Right cardiac atrium (tissue), 5 donors: ENCODE measurements at places on chromosomes 5 and 9. TPM values are rescaled to one million over a fixed set of nuclear protein-coding genes. Genes with fewer than 3 reads are reported as not detected.

Gene SAXO1
- not detected for total RNA-seq

Gene FIBCD1
- 0.46 TPM for total RNA-seq

Gene SLC45A2
- not detected for total RNA-seq

DNA sequence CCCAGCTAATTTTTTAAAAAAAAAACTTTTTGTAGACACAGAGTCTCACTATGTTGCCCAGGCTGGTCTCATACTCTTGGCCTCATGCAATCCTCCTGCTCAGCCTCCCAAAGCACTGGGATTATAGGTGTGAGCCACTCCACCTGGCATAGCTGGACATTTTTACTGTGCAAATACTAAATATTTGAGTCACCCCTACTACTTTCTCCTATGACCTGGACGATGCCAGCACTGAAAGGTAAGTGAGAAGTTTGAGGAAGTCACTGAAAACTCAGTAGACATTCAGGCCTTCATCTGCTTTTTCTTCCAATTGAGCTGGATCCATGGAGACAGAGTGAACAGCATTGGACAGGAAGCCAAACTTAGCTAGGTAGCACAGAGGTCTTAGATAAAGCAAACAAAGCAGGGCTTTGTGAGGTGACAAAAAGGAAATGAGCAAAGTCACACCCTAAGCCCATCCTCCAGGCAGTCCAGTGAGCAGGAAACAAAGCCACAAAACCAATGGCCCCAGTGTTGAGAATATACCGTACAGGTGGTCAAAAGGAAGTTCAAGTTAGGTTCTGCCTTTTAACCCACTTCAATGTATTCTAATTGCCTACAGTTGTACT, 192.6 kb upstream of the RASA1 start:
- DNase-seq, result no peak

DNA sequence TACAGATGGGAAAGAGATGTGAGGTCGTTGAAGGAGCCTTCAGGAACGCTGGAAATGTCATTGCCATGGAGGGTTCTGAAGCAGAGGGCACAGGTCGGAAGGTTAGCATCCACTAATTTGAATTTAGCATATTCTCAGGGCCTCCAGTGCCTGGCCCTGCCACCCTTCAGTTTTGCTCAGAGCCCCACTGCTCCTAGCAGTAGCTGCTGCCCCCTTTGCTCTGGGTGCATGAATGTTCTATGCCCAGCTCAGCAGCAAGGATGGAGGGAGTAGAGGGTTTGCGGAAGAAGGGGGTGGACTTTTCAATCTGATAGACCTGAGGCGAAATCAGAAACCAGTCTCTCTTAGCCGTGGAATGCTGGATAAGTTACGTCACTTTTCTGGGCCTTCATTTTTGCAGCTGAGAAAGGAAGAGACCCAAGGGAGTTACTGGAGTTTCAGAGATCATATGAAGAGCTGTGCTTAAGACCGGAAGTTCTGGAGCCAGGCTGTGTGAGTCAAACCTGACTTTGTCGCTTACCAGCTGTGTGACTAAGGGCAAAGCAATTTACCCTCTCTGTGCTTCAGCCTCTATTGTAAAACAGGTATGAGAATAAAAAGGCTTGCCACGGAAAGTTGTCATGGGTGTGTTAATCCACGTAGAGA, 133.2 kb upstream of the PANK3 start:
- DNase-seq, result no peak

DNA sequence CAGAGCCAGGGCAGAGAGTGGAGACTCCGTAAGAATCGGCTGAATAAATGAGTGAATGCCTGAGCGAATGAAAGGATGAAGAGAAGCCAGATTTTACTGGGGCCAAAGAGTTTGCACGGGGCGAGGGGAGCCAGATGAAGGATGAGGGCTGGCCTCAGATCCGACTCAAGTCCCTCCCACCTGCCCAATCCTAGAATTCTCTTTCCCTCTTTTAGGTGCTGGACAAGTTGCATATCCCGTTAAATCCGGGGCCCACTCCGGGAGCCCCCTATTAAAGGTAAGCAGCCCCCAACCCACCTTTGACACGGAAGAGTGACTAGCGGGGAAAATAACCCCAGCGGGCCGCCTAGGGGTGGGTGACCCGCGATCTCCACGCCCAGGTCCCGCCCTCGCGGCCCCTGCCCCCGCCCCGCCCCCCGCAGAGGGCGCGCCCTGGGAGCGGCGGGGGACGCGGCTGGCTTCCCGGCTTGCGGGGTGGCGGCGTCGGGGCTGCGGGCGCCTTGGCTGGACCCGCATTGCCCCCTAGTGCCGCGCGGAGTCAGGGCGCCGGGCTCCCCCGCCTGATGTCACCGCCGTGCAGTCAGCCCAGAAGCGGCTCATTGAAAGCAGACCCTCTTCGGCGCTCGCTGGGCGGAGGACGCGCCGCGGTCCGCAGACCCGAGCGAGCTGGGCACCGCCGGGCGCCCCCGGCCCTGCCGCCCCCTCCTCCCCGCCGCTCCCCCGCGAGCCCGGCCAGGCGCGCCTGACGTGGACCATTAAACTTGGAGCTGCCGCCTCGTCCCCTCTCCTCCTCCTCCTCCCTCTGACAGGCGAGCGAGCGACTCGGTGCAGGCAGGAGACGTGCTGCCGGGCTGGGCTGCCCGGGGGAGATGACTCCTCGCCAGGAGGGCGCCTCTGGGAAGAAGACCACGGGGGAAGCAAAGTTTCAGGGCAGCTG, at the start of gene ADRA1B:
Gene ADRA1B, plus strand, starts transcription at position 579 of the 937 bp plus-strand sequence. CDS start 424 bp downstream, outside the sequence.
- DNase-seq, result peak; percentile 90

DNA sequence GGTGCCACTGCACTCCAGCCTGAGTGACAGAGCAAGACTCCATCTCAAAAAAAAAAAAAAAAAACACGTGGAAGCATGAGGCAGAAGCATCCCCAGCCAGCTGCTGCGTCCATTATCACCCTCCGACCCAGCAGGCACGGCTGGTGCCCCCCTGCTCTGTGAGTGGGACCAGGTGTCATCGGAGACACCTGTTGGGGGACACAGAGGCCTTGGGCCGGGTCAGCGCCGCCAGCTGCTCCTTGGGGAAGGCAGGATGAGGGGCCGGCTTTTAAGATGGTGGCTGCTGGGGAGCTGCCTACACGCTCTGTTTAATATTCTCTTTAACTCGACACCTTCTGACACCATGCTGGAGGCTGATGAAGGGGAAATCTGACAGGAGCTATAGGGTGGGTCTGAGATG, 80.2 kb upstream of the RUFY1 start:
- DNase-seq, result no peak

- no peak for DNase-seq
Measured at GRCh38 chr5:31728039-31728438, 89.1 kb downstream of the PDZD2 start.

DNA sequence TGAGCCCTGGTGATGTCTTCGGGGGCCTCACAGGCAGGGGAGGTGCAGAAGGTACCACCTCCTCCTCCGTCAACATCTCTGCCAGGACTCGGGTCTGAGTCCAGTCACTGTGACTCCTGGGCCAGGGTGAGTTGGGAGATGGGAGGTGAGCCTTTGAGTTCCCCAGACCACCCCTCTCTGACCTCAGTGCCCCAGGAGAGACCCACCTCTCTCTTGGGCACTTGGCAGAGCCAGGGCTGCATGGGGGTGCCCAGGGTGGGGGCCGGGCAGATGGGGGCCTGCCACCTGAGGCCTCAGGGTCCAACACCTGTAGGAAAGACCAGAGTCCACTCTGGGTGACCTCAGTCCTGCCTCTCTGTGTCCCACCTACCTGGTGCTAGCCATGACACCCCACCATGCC, 6.8 kb downstream of the KIF12 start:
- no peak for DNase-seq
